ENCODE measurements at places on chromosomes 3 and 15. TPM values are rescaled to one million over a fixed set of nuclear protein-coding genes. Genes with fewer than 3 reads are reported as not detected.

Gene MRPL46
- 15.1 TPM for total RNA-seq

Gene IQCH
- total RNA-seq = 9.0 TPM

DNA sequence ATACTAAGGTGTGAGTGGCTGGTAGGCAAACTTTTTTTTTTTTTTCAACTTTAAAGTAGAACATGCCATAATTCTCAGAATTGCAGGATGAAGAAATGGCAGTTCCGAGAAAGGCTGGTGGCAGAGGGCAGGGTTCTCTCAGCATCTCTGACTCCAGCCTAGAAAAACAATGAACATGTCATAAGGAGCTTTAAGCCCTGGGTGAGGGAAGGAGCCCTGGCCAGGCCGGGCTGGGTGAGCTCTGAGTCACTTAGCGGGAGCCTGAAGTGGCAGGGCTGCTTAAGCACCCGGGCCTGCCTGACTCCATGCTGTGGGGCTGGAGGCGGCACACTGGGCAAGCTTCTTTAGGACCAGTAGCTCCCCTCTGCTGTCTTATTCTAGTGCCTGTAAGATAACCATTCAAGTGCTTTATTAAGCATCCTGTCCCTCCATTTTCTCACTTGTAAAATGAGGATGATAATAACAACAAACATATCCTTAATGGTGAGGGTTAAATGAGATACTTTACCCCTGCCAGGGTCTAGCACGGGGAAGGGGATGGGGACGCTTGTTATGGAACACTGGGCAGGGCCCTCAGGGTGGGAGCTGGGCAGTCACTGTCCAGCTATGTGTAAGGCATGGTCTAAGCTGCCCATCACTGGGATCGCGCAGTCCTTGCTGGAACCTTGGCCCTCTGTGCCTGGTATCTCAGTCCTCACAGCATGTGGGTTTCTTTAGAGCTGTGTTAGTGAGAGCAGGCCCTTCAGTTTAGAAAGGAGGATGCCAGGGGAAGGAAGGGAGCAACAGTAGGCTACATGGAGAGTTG, 18.4 kb downstream of the SMAD6 start:
- DNase-seq = no peak

DNA sequence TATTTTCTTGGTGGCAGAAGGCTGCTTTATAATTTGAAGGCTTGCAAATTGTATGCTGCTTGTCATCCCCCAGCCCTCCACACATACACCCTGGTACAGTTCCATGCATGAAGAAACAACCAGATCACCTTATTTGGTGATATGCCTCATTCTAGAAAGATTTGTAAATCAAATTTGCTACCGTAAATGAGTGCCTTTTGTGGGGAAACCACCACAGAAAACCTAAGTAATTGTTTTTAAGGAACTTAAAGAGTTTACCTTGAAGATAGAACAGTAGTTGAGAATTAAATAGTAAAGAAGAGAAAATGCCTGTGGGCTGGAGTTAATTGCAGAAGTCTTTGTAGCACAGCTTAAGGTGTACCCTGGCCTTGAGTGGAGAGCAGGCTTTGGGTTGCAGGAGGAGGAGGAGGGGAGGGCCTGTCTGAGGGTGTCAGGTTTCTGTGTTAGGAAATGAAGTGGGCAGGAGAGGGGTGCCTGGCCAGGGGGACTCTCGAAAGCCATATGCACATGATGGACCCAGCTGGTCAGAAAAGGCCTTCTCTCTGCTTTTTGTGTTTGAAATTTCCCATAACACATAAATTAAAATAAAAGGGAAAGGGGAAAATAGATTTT, 6.9 kb downstream of the NIPA2 start:
- no peak for DNase-seq

- no peak for DNase-seq
Observed at GRCh38 chr3:18237251-18238005, 187.7 kb downstream of the SATB1 start.

DNA sequence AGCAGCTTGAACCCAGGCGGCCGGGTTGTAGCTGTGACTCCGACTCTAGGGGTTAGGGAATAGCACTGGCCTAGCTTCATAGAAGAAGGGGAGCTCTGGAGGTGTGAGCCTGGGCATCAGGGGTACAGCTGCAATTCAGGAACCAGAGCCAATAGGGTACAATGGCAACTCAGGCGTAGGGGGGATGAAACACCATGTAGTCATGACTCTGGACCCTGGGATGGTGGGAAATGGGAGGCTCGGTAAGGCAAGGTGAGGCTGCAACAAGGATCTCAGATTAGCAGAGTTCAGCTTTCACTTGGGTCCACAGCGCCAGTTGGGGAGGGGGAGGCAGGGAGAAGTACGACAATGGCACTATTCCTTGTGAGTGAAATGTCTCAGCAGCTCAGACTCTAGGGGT, 210.2 kb upstream of the LYSMD4 start:
- DNase-seq = no peak
